ENCODE measurements at places on chromosomes 16 and 17.

DNA sequence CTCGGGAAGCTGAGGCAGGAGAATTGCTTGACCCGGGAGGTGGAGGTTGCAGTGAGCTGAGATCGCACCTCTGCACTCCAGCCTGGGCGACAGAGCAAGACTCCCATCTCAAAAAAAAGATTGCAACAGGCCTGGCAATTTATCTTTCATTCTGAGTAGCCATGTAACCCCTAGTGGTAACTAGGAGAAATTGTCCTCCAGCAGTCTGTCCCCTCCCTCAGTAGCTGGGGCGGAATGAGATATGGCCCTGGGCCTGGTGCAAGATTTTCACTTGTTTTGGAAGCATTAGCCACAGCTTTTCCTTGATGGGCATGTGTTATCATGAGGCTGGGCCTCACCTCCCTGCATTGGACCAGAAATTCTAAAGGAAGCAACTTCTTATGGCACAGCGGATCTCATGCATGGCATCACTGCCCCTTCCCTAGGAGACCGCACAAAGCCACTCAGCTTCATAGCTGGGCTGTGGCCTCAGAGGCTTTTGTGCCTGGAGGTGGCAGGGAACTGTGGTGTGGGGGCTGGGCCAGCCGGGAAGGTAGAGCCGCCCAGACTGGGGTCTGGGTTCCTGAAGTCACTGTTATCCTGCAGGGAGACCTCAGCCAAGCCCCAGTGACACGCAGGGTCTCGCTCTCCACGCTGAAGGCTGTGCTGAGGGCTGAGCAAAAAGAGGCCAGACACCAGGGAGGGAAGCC lies 13.4 kb downstream of the NATD1 start:
- DNase-seq = peak; percentile 7

- DNase-seq = no peak
Observed at GRCh38 chr17:68707031-68707430, 105.9 kb upstream of the FAM20A start.

GRCh38 chr16:22670044-22670536 lies 143.9 kb upstream of the HS3ST2 start:
- no peak for DNase-seq

GRCh38 chr17:55635253-55635914 lies 87.3 kb downstream of the TMEM100 start:
- DNase-seq = no peak

GRCh38 chr16:67528870-67529581 lies 397 bp downstream of the RIPOR1 start:
- no peak for DNase-seq

DNA sequence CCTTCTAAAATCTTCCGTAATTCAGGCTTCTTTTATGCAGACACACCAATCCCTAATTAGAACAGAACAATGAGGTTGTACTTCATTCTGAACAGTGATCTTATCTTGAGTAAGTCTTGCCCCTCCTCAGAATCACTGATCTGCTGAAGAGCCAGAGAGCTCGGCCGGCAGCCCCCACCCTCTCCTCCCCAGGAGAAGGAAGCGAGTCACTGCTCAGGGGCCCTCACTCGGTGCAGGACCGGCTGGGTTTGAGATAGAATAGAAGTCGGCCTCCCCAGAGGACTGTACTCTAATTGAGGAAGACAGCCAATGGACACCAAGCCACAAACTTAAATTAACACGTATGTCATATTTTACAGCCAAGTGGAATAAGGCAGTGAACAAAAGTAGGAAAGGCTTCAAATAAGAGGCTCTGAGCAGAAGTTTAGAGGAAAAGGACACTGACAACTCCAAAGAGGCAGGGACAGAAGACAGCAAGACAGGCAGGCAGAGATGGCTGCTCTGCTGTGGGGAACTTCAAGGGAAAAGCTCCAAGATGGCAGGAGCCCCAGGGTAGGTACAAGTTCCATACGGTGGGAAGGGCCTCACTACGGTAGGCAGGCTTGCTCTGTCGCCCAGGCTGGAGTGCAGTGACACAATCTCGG lies 18.6 kb downstream of the CREBBP start:
- DNase-seq = no peak

DNA sequence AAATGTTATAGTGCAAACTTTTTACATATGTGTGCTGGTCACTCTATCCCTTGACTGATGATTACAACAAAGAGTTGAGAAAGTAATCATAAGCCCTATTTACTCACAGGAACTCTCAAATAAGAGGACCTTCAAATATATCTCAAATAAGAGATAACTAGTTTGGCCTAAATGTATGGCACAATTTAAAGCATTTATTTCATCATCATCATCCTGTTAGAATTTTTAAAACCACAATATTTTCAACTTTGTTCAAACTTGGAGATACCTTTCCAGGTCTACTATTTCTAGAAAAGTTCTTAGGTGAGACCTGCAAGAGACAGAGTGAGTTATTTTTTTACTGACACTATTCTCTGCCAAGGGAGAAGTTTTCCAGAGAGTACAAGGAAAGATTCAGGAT lies 5.5 kb downstream of the CPPED1 start:
- DNase-seq = no peak

DNA sequence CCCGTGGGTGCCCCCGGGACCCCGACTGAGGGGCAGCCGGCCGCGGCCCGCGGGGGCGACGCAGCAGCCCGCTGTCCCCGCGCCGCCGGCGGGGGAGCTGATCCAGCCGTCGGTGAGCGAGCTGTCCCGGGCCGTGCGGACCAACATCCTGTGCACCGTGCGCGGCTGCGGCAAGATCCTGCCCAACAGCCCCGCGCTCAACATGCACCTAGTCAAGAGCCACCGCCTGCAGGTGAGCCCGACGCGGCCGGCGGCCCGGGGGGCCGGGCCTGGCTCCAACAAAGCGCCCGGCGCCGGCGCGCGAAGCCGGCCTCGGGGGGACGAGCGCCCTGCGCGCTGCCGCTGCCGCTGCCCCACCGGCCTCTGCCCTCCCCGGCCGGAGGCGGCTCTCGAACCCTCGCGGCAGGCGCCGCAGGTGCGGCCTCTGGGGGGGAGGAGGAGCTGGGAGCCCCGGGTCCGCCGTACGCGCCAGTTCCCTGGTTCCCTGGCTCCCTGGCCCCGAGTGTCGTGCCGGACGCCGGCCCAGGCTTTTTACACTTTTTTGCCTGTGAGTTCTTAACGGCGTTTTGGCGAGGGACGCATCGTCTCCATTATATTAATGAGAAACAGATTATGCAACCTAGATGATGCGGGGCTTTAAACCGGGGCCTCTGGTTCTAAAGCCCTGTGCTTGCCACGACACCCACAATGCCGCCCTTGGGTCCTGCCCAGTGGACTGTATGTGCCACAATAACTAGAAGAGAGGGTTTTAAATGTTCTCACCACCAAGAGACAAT lies 521 bp downstream of the ATMIN start:
- no peak for DNase-seq

GRCh38 chr17:41653892-41654677 lies 29.7 kb upstream of the KRT17 start:
- DNase-seq = peak; percentile 30

- no peak for DNase-seq
Observed at GRCh38 chr17:75110234-75110937, 617 bp downstream of the ARMC7 start.

DNA sequence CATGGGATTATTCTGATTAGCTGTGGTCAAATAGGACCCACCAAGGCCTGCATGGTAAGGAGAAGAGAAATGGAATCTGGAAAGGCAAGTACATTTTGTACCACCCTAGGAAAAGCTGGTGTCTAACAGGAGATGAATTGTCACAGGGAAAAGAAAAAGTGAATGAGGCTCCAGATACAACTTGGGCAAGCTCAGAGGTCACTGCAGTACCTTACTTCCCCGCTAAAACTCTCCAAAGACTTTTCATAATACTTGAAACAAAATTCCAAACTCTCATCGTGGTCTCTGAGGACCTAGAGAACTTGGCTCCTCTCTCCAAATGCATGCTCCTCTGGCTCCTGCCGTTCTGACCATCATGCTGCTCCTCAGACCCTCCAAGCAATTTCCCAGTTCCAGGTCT lies 262.8 kb downstream of the GRIN2A start:
- DNase-seq = no peak

- no peak for DNase-seq
Observed at GRCh38 chr17:55576996-55577586, 65.8 kb upstream of the SMIM36 start.

DNA sequence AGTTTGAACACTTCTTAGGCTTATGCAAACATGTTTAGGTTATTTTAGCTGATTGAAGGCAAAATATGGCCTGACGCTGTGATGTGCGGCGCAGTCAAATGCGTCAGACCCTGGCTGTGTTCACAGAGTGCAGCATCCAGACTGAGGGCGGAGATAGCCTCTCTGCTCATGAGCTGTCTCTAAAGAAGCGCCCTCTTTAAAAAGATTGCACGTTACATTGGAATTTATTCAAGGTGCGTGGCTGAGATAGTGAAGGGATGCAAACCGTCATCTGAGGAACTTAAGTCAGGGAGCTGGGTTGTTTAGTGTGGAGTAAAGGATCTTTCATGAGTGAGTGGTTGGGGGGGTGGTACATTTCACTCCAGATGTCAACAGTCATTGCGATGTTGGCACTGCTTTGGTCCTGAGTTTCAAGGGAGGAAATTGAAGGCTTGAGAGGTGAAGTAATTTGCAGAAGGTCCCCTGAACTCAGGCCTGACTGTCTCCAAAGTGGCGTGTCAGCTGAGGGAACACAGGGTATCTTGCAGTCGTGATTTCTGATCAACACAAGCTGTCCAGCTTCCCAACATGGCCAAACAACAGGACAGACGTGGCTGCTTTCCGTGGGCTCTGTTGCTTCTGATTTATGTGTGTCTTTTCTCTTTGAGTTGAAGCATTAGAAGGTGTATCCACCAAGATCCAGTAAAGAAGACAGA lies 33.4 kb downstream of the RPTOR start:
- DNase-seq = no peak

GRCh38 chr17:73770115-73770848 lies 126.0 kb upstream of the SDK2 start:
- peak; percentile 23 for DNase-seq

DNA sequence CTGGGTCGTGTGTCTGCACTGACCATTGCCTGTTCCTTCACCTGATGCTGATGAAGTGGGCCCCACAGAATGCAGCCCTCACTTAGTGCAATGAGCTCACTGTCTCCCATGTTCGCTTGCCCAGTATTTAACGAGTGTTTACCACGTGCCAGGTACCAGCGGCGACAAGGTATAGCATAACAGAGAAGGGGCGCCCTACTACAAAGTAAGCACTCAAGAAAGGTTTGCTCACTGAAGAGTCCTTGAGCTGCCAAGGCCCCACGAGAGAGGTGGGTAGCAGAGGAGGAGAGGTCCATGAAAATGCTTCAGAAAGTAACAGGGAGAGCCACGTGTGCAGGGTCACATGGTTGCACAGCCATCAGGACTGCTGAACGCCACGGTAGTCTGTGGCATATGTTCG lies 230.0 kb downstream of the NTN1 start:
- no peak for DNase-seq

GRCh38 chr16:65473699-65474098 lies 351.8 kb upstream of the CDH11 start:
- no peak for DNase-seq

All from NCI-H1105 (cell line).